ENCODE measurements at places on chromosomes 12 and 14.

DNA sequence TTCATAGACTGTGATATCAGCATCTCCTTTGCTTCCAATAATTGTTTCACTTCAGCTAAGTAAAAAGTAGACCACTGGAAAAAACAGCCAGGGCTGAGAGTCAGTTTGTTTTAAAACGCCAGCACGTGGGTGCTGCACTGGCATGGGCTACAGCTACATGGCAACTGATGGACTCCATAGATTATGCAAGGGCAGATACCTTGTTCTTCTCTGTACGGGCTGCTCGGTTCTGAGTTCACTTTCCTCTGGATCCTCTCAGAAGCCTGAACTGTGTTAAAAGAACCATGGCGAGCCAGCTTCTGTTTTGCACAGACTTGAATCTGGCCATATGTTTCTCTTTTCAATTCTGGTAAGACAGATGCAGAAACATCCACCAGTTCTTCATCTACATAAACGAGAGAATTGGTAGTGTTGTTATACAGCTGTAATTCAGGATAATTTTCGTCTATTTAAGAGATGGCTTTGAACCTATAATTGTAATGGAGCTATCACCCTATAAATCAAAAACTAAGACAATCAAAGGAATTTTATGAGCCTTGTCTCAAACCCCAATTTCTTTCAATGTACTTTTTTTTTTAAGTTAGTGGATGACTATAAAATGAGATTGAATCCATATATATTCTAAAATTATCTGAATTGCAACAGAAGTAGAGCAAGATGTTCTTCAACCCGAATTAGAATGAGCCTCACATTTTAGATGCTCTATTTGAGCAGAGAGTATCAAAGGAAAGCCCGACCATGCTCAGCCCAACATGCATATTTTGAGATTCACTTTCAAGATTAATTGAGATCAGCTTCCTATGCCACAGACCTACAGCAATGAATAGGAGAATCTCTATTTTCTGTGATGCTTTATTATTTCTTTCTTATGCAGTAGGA, 31.5 kb downstream of the E2F7 start:
- DNase-seq, result no peak

DNA sequence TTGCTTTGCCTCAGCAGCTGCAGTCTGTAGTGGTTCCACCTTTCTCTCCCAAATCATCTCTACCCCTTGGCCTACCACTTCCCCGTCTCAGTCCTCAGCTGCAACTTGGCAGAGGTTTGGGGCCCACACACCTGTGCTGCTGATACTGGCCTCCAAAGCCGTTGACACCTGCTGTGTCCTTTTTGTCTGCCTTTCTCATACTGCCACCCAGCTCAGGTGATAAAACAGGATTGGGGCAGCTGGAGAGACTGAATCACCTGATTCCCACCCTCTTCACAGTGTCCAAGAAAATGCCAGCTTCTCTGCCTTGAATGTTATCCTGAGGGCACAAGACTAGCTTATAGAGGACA, 103.7 kb downstream of the ETV6 start:
- DNase-seq, result no peak

DNA sequence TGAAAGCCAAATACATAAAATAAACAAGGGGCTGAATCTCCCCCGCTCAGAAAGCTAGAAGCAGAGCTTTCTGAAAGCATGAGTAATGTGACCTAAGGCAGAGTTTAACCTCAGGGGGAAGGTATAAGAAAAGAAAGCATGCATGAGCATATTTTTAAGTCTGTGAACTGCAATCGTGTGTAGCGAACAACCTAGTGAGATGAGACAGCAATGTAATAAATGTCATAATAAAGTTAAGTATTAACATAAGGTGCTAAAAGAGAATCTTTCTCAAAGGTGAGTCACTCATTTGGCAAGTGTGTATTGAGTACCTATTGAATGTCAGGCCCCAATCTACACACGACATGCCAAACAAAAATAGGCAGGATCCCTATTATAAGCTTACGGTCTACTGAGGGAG, 14.2 kb upstream of the WDR20 start:
- no peak for DNase-seq

DNA sequence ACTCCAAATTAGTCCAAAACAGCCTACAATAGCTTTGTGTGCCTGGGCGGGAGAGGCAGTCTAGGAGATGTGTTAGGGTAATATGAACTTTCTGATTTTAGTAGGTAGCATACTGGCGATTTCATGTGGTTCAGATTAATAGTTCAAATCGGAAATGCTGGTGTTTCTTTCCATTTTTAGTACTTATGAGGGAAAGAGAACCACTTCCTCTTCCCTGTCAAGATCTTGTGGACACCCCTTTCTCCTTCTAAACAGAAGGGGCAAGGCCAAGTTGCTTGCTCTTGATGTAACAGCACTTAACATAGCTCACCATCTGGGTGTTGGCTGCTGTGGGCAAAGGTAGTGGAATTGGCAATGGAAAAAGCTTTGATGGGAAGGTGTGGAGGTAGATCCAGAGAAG, 32.2 kb upstream of the IGF1 start:
- DNase-seq, result no peak

- DNase-seq, result peak; percentile 41
These were observed 438.1 kb downstream of the FUT8 start for GRCh38 chr14:65850429-65851135.

DNA sequence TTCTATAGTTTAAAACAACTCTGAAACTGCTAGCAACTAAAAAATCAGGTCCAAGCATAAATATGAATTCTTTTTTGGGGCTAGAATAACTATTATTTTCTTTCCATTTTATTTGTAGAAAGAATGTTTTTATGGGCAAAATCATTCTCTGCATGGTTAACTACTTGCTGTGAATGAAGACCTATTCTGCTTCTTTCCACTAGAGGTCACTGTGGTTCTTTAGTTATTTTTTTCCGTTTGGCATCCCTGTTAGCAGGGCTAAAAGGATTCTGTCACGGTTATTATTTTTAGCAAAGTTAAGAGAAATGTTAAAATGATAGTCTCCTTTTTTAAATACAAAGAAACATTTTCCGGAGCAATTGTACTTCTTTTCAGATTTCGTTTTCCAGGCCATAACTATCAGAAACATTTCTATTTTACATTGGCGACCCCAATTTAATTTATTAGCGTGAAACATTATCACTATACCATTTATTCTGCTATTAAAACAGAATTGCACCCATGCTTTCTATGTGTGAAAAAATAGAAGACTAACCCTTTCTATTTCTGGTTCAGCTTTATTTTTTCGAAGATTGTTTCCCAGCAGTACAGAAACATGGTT, 404.8 kb downstream of the ATP23 start:
- DNase-seq, result no peak

DNA sequence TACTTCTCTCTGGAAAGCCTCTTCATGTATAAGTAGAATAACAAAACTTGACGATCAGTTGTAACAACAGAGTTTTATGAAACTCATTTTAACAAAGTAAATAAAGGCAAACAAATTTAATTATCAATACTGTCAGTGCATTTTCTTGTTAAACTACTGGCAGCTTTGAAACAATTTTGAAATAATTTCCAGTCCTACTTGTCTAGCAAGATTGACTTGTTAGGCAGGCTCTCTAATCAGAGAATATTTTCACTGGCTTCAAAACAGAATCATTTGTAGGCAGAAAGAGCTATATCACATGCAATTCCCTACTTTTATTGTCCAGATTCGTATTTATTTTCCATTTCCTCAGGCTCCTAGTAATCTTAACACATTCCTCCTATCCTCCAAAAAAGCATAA, 45.9 kb upstream of the SLC6A13 start:
- no peak for DNase-seq

Measured in activated T-helper 1 cell treated with anti-CD3 and anti-CD28 coated beads, Interleukin-2, amount 50 U/mL, for 16 hours (primary cell).